Heart left ventricle (tissue), 16 donors: ENCODE measurements at places on chromosomes 6 and 20.

GRCh38 chr20:873875-874607 lies 40.5 kb downstream of the FAM110A start:
- DNase-seq, result no peak

DNA sequence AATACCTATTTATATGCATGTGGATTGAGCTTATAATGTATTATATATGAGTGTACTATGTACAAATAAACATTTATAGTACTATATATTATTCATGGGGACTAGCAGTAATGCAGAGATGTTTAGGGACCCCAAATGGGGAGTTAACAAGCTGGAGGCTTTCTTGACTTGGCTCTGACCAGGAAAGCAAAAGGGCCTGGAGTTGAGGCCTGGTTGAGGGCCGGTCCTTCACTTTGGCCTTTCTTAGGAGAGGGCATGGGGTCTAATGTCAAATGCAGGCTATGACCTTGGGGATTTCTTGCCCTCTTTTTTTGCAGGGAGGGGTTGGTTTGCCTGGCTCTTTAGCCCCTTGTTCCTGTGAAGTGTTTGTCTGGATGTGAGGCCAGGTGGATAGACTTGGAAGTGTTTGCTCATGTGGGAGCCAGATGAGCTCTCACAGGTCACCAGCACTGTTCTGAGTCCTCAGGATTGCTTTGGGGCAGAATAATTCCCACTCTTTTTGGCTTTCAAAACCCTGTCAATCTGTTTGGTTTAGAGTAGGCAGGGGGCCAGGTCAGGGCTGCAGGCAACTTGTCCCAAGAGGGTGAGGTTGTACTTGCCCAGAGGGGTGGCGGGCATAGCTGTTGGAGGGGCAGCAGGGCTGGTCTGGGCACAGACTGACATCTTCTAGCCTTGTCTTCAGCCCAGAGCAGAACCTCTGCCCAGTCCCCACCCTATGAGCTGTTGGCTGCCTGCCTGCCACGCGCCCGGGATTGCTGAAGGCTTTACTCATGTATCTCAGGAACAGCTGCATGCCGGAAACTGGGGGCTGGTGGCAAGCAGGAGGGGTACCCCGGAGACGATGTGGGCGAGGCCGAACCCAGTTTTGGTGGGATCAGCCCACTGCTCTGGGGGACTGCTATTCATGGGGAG lies 14.6 kb downstream of the TJAP1 start:
- DNase-seq, result peak; percentile 90

DNA sequence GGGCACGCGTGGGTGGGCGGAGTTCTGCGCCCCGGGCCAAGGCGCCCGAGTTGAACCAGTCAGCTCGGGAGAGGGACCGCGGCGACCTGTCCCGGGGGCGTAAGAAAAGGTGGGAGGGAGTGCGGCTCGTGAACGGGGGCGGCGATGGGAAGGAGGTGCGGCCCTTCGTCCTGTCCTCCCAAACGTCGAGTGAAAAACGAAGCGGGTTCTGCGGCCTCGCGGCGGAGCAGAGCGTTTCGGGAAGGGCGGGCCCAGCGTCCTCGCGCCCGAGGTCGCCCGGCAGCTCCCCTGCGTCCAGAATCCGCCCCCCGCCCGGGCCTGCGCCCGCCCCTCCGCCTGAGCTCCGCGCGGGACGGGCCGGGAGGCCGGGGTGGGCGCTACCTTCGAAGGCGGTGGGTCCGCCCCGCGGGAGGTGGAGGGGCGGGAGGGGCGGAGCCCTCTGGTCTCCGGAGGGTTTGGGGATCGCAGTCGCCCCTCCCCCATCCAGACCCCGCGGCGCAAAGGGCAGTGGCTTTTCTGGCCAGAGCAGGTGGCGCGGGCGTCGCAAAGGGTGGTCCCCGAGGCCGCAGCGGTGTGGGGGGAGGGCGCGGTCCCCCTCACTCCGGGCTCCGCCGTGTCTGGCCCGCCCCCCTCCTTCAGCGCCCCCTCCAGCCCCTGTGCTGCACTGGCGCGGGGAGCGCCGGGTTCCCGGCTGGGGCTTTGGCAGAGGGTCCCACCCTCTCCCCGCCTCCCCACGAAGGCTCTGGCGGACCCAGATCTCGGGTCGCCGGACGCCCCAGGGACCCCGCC lies 838 bp downstream of the STMN3 start:
- DNase-seq, result peak; percentile 70

DNA sequence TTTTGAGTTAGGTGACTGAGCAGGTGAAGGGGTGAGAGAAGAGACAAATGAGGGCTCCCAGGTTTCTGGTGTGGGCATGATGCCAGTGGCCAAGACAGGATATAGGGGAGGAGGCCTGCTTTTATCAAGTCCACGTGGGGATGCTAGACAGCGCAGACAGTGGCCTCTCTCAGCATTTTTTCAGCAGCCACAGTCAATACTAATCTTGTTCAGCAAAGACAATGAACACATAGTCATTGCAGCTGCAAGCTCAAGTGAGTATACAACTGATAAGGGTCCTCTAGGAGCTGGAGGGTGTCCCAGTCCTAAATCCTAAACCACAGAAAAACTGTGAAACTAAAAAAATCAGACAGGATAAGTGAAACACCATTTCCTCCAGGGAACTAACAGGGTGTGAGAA lies 48.6 kb downstream of the UQCC1 start:
- DNase-seq, result no peak

GRCh38 chr6:53938810-53939209 lies 144.0 kb downstream of the LRRC1 start:
- no peak for DNase-seq

- DNase-seq, result no peak
Measured at GRCh38 chr6:137729866-137730629, 137.0 kb upstream of the TNFAIP3 start.
